ENCODE measurements at places on chromosomes 12 and 14.

GRCh38 chr14:38971258-38971921, 131.6 kb downstream of the SEC23A start:
- DNase-seq, result no peak

DNA sequence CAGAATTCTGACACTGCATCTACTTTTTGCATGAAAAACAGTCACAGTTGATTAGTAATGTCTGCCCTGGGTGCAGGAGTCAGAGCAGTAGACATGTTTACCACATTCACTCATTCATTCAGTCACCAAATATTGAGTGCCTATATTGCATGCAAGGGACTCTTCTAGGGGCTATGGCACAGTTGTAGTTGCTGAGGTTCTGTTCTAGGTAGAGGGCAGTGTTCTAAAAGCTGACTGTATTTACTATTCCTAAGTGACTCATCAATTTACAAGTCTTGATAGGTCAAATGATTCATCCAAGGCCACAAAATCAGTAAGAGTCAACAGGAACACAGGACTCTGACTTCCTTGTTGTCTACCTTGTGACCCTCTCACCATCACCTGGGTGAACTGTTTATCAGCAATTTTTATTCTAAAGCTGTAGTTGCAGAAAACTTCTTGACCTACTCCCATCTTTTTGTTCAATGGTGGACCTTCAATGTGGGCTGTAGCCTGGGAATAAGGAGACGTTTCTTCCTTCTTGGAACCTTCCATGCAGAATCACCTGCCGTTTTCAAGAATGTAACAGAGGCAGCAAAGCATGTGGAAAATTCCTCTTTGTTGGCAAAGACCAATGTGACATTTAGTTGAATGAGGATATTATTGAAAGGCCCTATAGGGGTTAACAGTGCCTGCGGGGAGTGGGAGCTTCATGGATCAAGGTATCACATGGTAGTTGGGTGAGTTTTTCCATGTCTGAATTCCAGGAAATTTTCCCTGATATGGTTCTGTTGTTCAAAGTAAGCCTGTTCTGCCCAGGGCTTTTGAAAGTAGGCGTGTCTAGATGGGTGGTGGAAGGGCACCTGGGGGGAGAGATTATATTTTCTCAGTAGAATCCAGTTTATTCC, 223.2 kb downstream of the KTN1 start:
- no peak for DNase-seq

GRCh38 chr12:130179191-130179590, 16.9 kb downstream of the FZD10 start:
- no peak for DNase-seq

GRCh38 chr12:4723226-4723625, 3.0 kb downstream of the GALNT8 start:
- DNase-seq, result no peak

DNA sequence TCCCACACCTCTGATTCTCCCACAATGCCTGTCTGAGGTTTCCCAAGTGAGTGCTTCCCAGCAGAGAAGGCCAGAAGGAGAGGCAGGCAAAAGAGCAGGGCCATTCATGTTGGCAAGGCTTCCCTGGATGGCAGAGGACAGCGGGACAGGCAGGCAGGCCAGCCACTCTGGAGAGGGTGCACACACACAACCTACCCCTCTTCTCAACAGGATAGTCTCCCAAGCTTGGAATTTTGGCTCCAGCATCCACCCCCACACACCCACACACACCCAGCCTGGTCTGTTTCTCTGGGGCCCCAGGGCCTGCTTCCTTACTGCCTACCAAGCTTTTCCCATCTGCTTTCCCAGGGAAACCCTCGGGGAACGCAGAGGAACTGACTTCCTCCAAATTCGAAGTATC, 15.4 kb upstream of the RACGAP1 start:
- DNase-seq, result no peak

- no peak for DNase-seq
Observed at GRCh38 chr12:74619884-74620283, 82.2 kb downstream of the ATXN7L3B start.

- DNase-seq, result no peak
Observed at GRCh38 chr12:32666018-32666417, 13.1 kb upstream of the DNM1L start.

- no peak for DNase-seq
Observed at GRCh38 chr12:9264546-9264945, 56.4 kb upstream of the PZP start.

- no peak for DNase-seq
Observed at GRCh38 chr12:85821759-85822158, 14.4 kb downstream of the RASSF9 start.

DNA sequence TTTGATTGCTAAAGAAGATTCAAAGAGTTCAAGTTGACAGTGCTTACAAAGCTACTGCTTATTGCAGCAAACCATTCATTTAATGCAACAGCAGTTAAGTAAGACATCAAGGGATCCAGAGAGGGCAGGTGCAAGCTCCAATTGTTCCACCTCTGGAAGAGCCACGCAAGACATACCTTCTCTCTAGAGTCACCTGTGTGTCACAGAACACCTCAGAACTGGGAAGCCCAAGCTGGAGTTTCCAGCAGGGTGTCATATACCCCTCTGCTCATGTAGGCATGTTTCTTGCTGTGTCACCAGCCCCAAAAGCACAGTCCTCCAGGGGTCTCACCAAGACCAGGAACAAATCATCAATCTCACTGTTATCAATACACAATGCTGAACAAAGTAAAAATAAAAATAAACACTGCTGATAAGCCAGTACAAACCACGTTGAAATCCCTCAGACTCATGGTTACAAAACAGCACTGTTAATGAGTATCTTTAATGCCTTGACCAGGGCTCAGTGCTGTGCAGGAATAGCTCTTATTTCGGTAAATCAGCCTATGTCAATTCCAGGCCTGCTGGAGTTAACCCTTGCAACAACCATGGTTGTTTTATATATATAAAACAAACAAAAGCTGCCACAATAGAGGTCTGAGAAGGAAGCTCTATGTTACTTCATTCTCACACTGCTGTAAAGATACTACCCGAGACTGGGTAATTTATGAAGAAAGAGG, 37.4 kb upstream of the BATF start:
- DNase-seq, result no peak

GRCh38 chr12:39830852-39831520, 211.4 kb upstream of the ABCD2 start:
- no peak for DNase-seq

DNA sequence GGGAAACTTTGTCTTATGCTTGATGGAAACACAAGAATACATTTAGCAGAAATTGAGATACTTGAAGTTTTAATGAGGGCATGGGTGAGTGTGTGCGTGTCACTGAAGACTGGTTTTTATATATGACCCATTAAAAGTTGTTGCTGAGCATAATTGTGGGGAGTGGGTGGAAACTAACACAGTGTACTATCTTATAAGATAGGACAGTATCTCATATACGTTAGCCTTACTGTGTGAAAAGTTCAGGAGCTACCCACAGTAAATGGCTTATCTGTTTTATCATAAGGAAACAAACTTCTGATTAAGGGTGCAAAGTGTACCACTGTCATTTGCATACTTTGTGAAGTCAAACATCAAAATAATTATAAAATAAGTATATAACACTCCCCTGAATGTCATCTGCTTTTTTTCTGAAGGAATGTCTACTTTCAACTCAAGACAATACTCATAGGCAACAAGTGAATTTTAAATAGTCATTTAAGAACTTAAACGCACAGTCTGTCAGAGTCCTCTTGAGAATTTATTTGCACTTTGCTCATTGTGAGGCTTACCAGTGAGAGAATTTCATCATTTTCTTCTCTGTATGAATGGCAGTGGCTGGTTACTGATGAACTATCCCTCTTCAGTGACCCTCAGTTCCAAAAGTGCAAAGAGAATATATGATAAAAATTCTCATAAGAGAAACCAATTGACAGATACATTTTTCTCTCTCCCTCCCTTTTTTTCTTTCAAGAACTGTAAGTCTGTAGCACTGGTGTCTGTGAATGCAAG, 4.2 kb downstream of the PDE3A start:
- no peak for DNase-seq

DNA sequence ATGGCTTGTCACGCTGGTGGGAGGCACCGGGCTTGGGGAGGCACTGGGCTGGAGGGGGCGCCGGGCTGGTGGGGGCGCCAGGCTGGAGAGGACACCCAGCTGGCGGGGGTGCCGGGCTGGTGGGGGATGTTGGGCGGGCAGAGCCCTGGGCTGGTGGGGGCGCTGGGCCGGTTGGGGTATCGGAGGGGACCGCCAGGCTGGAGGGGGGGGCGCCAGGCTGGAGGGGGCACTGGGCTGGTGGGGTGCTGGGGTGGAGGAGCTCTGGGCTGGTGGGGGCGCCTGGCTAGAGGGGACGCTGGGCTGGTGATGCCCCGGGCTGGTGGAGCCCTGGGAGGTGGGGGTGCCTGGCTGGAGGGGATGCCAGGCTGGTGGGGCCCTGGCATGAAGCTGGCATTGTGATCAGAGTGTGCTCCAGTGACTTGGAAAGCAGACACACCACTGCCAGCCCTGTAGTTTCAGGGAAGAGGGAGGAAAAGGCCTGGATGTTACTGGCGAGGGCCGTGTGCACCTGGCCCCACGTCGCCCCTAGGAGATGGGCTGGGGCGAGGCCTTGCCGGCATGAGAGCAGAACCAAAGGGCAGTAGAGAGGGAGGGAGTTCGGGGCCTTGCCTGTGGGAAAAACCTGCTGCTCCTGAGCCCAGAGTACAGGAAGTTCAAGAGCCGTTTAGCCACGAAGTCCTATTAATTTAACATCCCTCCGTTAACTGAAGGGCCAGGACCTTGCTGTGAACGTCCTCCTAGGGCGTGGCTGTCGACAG, 13.1 kb downstream of the TEDC1 start:
- no peak for DNase-seq

DNA sequence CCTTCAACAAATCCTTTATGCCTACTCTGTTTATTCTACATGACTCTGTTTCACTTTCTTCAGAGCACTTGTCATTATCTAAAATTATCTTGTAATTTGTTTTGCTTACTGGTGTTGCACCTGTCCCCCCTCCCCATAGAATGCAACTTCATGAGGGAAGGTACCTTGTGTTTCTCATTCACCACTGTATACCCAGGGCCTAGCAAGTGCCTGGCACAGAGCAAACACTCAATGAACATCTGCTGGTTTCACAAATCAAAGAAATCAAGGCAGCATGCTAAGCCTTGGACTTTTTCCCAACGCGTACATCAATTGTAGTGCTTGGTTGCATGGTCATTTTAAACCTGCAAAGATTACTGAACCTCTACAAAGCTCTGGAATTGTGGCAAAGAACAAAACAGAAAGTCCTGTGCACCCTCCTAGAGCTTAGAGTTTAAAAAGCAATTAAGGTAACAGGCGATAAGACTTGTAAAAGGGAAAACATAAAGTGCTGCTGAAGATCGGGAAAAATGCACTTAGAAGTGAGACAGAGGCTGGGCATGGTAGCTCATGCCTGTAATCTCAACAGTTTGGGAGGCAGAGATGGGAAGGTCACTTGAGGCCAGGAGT, 479.1 kb downstream of the MED13L start:
- no peak for DNase-seq

GRCh38 chr12:115001571-115002180, 317.7 kb upstream of the TBX3 start:
- no peak for DNase-seq

DNA sequence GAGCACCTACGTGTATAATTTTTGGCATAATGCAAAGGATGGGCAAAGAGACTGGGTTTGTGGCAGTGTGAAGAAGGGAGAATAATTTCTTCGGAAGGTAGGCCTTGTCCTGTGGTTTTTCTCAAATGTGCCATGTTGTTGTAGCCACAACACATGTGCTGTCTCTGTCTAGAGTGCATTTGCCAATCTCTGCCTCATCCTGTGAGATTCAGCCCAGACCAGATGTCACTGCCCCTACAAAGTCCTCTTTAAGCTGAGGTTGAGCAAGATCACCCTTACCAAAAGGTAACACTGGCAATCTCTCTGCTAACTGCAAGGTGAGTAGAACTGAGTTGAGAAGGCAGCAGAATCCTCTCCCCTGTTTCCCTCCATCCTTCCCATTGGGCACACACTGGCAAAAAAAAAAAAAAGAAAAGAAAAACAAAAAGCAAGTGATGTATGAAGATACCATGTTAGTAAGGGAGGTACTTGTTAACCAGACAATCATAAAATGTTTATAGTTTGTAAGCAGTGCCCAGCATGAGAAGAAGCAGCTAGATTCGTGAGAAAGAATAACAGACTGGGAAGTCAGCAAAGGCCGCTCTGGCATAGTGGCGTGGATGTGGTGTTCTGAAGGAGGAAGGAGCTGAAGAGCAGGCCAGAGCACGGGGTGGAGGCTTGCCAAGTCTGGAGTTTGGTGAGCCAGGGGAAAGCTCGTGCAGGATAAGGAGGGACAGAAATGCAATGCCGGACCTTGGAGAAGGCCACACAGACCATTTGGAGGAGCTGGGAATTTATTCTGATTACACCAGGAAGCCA, 18.9 kb downstream of the DYRK2 start:
- no peak for DNase-seq

GRCh38 chr12:87924149-87924548, 105.1 kb downstream of the C12orf50 start:
- DNase-seq, result no peak

- no peak for DNase-seq
Observed at GRCh38 chr12:62164036-62164435, 96.2 kb upstream of the USP15 start.

- no peak for DNase-seq
Observed at GRCh38 chr14:96403409-96403808, 11.5 kb downstream of the AK7 start.

- no peak for DNase-seq
Observed at GRCh38 chr14:52352569-52352968, 38.5 kb downstream of the PTGER2 start.

- DNase-seq, result no peak
Observed at GRCh38 chr14:101508948-101509729, 52.2 kb upstream of the DIO3 start.

DNA sequence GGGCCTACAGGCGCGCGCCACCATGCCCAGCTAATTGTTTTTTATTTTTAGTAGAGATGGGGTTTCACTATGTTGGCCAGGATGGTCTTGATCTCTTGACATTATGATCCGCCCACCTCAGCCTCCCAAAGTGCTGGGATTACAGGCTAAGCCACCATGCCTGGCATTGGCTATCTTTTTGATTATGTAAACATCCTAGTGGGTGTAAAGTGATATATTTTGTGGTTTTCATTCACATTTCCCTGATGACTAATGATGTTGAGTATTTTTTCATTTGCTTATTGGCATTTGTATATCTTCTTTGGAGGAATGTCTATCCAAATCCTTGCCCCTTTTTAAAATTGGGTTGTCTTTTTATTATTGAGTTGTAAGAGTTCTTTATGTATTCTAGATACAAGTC, 16.3 kb downstream of the CREBL2 start:
- no peak for DNase-seq

DNA sequence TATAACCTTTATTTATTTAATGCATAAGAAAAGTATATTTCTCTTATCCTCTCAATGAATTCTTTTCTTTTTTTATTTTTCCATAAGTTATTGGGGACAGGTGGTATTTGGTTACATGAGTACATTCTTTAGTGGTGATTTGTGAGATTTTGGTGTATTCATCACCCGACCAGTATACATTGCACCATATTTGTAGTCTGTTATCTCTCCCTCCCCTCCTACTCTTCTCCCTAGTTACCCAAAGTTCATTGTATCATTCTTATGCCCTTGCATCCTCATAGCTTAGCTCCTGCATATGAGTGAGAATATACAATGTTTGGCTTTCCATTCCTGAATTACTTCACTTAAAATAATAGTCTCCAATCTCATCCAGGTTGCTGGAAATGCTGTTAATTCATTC, 1900.0 kb upstream of the SEL1L start:
- DNase-seq, result no peak

Data from NT2/D1 (cell line).